Adrenal gland (tissue), 19 donors: ENCODE measurements at places on chromosomes 12 and 14. TPM values are rescaled to one million over a fixed set of nuclear protein-coding genes. Genes with fewer than 3 reads are reported as not detected.
A peak's percentile ranks its signal among the peaks of the same experiment; 100 is the strongest.

- H3K27me3 ChIP-seq = no peaks in the 10 kb centered on the region
- no peak for DNase-seq
- H3K36me3 ChIP-seq = no peaks in the 10 kb centered on the region
- no peak overlapping the region for H3K27ac ChIP-seq
Observed at GRCh38 chr12:112751844-112752243, 39.7 kb upstream of the RPH3A start.

DNA sequence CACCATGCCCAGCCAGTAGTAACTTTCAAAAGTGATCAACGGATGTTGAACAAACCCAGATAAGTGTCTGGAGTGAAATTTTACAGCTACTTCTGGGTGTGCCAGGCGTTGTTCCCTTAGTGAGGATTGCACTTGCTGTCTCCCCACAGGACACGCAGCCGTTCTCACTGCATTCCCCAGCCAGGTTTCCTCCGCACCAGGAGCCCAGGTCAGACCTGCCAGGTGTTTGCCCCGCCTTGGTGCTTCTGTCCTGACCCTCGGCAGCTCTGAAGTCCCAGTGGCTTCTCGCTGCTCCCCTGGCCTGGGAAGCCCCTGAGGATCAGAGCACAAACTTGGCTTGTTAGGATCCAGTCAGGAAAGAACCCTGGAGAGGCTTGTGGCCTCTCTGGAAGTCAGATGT is 36.2 kb downstream of the MMAB start:
- peaks cover 19% of the 10 kb centered on the region for H3K4me1 ChIP-seq
- H3K36me3 ChIP-seq = no peaks in the 10 kb centered on the region
- H3K27ac ChIP-seq = no peak overlapping the region
- no peaks in the 10 kb centered on the region for H3K27me3 ChIP-seq
- DNase-seq = no peak

DNA sequence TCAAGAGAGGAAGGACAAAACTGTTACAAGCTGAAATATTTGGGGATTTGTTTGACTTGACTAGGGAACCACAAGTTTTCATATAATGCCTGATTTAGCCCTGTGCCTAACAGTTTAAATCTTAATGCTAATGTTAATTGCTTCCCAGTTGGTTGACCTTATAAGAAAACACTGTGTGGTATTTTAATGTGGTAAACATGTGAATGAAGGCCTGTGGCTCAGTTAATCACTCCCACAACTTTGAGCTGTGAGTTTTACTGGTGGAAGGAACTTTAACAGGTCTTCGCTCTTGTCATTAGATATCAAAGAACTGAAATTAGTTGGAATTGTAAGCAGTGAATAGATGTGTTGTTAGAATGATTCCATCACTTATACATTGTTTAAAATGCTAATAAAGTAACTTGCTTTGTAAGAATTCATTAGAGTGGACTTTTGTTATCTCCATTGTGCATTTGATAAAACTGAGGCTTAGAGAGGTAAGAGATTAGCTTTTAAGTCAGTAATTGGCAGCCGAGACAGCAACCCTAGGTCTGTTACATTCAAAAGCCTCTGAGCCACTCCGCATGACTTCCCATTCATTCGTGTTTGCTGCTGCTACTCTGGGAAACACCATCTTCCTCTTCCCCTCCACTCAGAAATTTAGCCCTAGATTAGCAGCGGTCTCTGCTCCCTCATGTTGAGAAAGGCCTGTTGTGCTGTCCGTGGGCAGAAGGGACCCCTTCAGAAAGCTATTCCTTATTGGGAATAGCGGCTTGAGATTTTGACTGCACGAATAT is 1.0 kb upstream of the TBK1 start:
- H3K36me3 ChIP-seq = peaks cover 28% of the 10 kb centered on the region
- DNase-seq = no peak
- H3K27ac ChIP-seq = no peak overlapping the region
- H3K27me3 ChIP-seq = no peaks in the 10 kb centered on the region
- peaks cover 34% of the 10 kb centered on the region for H3K4me1 ChIP-seq

GRCh38 chr14:43790681-43791080 is 716.4 kb downstream of the FSCB start:
- no peak for DNase-seq
- no peaks in the 10 kb centered on the region for H3K36me3 ChIP-seq
- H3K27ac ChIP-seq = no peak overlapping the region
- no peaks in the 10 kb centered on the region for H3K27me3 ChIP-seq
- no peak overlapping the region for H3K4me3 ChIP-seq

GRCh38 chr12:51401020-51401419 is 9.8 kb upstream of the GALNT6 start:
- H3K4me1 ChIP-seq = no peaks in the 10 kb centered on the region
- no peak overlapping the region for H3K4me3 ChIP-seq
- no peaks in the 10 kb centered on the region for H3K36me3 ChIP-seq
- no peak for DNase-seq
- H3K27me3 ChIP-seq = no peaks in the 10 kb centered on the region
- no peak overlapping the region for H3K27ac ChIP-seq

DNA sequence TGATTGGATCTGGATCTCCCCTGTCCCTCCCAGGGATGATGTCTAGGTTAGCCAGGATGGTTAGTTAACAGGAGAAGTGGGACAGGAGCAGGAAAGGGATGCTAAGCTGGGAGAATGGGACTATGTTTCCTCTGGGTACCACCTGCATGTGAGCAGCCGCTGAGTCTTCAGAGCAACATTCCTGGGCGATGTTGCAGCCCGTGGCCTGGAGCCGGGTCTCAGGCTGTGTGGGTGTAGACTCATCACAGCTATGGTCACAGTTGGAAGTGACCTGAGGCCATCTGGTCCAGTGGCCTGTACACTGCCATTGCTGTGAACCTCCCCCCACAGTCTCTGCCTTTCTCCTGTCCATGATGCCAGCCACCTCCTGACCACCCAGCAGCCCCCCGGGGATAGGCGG is 422.6 kb downstream of the DPF3 start:
- H3K27me3 ChIP-seq = no peaks in the 10 kb centered on the region
- no peak overlapping the region for H3K4me3 ChIP-seq
- H3K27ac ChIP-seq = no peak overlapping the region
- no peaks in the 10 kb centered on the region for H3K36me3 ChIP-seq
- no peak for DNase-seq

GRCh38 chr14:77707724-77708408 is at the start of the genes ALKBH1 and SLIRP:
Gene ALKBH1 (minus strand): TSS chr14:77708023. CDS start chr14:77708004, 19 bp downstream.
Gene SLIRP (plus strand): TSS chr14:77708103. CDS start chr14:77708112, 9 bp downstream.
- peaks cover 37% of the 10 kb centered on the region for H3K36me3 ChIP-seq
- H3K4me1 ChIP-seq = peaks cover 31% of the 10 kb centered on the region
- peak within 1 kb of the TSS; percentile 73 for H3K4me3 ChIP-seq
- DNase-seq = peak; percentile 87
- no peaks in the 10 kb centered on the region for H3K27me3 ChIP-seq

DNA sequence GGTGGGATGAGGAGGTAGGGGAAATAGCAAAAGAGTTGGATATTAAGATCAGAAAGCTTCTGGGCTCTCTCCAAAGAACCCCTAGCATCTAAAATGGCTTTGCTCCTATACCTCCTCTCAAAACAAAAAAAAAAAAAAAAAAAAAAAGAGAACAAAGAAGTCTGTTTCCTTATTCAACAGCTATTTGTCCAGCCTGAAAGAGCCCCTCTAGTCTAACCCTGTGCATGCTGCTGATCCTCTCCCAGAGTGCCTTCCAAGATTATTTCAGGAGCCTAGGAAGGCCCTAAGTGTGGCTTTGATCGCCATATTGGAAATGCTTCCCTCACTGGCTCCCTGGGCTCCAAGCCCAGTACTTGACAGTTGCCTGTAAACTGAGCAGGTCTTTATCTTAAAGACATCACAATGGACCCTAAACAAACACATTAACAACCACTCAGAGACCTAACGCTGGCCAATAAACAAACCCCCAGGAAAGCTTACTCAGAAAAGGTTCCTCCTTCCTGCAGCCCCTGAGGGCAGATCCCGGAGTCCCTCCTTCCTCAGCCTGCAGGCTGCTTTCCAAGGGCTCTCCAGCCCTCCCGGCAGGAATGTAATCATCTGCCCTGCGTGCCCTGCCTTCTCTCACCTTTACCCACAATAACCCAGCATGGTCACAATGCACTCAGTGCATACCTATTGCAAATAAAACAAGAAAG is 17.4 kb upstream of the COL2A1 start:
- no peaks in the 10 kb centered on the region for H3K36me3 ChIP-seq
- no peak for DNase-seq
- H3K27ac ChIP-seq = no peak overlapping the region
- no peaks in the 10 kb centered on the region for H3K4me1 ChIP-seq

GRCh38 chr12:120292411-120292660 is 633 bp upstream of the RNU4-2 start:
- peak overlapping the region; percentile 99 for H3K27ac ChIP-seq
- H3K36me3 ChIP-seq = no peaks in the 10 kb centered on the region
- peaks cover 18% of the 10 kb centered on the region for H3K4me1 ChIP-seq
- no peaks in the 10 kb centered on the region for H3K27me3 ChIP-seq
- H3K4me3 ChIP-seq = no peak overlapping the region
- no peak for DNase-seq

- no peaks in the 10 kb centered on the region for H3K27me3 ChIP-seq
- DNase-seq = no peak
- H3K4me1 ChIP-seq = peaks cover 7% of the 10 kb centered on the region
- H3K4me3 ChIP-seq = no peak overlapping the region
- H3K27ac ChIP-seq = no peak overlapping the region
Observed at GRCh38 chr14:64340560-64341196, 46.5 kb upstream of the ESR2 start.

- no peak overlapping the region for H3K4me3 ChIP-seq
Observed at GRCh38 chr12:89382328-89382727, 30.0 kb upstream of the DUSP6 start.

The OR10G2 gene
- not detected for polyA plus RNA-seq

GRCh38 chr12:89768586-89769482 is 60.2 kb upstream of the ATP2B1 start:
- H3K4me1 ChIP-seq = no peaks in the 10 kb centered on the region
- no peak for DNase-seq
- no peaks in the 10 kb centered on the region for H3K27me3 ChIP-seq
- H3K27ac ChIP-seq = no peak overlapping the region

- no peaks in the 10 kb centered on the region for H3K4me1 ChIP-seq
- no peak for DNase-seq
- H3K36me3 ChIP-seq = no peaks in the 10 kb centered on the region
- no peak overlapping the region for H3K4me3 ChIP-seq
Observed at GRCh38 chr14:56659964-56660551, 80.5 kb downstream of the TMEM260 start.

GRCh38 chr14:50047274-50047676 is 69.1 kb downstream of the VCPKMT start:
- H3K36me3 ChIP-seq = no peaks in the 10 kb centered on the region
- peak overlapping the region; percentile 57 for H3K27ac ChIP-seq
- H3K27me3 ChIP-seq = no peaks in the 10 kb centered on the region
- DNase-seq = peak; percentile 45
- peaks cover 23% of the 10 kb centered on the region for H3K4me1 ChIP-seq

DNA sequence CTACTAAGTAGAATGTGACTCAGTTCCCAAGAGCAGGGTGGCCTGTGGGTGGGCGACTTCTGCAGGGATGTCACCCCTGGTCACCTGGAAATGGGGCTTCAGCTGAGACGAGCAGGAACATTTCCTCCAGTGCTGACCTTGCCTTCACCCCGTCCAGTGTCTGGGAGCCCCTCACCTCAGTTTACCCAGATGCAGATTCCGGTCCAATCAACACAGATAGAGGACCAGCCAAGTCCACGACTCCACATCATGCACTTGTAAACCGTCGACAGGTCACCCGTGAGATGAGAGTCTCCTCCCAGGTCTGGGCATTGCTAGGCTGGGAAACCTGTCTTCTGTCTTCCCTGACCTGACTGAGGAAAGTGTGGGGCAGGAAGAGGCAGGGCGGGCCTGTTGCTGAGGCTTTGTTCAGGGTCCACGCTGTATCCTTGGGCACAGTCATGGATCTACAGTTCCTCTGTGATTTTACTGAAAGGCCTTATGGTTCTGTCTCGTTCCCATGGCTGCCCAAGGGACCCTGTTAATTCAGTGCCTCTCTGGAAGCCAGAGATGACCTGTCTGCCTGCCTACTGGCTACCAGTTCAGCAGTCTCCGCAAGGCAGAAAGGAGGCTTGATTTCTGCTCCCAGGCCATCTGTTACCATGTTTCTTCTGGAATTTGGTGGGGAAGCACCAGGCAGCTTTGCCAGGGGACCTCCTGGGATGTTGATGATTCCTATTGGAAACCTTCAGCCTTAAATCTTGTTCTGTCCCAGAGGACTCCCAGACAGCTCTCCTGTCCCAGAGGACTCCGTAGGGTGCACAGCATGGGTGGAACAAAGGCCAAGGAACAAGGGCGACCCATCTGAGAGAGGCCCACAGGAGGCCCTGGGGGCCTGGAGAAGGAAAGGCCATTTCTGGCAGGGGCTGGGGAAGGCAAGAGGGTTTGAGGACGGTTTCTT is 288.5 kb upstream of the RTL1 start:
- DNase-seq = no peak
- no peak overlapping the region for H3K27ac ChIP-seq

DNA sequence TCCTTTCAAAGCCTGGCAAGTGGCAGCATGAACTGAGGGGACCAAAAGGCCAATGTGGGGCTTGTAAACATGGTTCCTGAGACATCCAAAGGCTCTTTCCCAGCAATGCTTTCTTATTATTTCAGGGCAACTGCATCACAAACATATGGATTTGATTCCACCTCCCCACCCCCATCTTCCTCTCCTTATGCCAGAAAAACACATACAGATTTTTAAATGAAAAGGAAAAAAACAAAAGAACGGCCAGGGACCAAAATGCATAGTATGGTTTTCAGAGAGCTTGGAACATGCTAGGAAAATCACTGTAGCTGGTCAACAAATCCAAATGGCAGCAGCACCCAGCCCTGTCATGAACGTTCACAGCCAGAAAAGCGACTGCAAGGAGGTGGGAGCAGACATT is 167.6 kb downstream of the ANO2 start:
- H3K4me3 ChIP-seq = no peak overlapping the region
- no peaks in the 10 kb centered on the region for H3K36me3 ChIP-seq
- H3K27me3 ChIP-seq = no peaks in the 10 kb centered on the region
- no peak overlapping the region for H3K27ac ChIP-seq

GRCh38 chr12:106258935-106259334 is 11.1 kb upstream of the CKAP4 start:
- no peaks in the 10 kb centered on the region for H3K36me3 ChIP-seq
- DNase-seq = no peak
- no peak overlapping the region for H3K27ac ChIP-seq
- no peaks in the 10 kb centered on the region for H3K4me1 ChIP-seq

The C3AR1 gene
- polyA plus RNA-seq = 15.7 TPM

The VDR gene
- polyA plus RNA-seq = 15.8 TPM

DNA sequence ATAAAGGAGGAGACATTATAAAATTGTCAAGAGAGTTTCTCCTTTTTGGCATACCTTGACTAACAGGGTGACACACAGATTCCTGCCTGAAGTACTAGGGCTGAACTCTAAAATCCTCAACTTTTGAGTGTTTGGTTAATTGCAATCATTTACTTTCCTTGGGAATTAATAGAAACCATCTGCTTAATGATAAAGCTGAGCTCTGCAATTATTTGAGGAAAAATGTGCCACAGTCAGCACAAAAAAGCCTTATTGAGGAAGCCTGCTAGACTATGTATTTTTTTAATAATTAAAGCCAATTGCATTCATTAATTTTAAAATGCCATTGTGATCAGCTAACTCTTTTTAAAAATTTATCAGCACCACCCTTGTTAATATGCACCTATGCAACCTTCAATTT is 38.7 kb downstream of the PRICKLE1 start:
- no peak for DNase-seq
- no peaks in the 10 kb centered on the region for H3K36me3 ChIP-seq
